ENCODE measurements at places on chromosomes 2 and 18.

DNA sequence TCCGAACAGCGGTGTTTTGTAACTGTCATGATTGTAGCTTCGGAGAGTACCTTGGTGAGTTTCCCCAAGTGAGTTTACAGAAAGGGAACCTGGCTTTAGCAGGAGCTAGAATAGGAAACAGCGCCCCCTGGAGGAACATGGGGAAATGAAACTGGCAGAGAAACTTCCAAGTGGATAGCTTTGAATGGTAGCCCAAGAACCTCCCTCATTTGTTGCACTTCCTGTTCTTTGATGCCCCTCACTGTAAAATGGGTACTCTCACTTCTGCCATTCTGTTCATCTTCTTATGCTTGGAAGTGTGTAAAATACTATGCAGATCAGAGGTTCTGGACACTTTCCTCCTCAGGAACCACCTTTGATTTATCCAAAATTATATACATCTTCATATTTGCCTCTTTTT is 36.2 kb downstream of the CHST10 start:
- peak; percentile 89 for DNase-seq
- no peak overlapping the region for H3K27ac ChIP-seq
- H3K36me3 ChIP-seq, result no peaks in the 10 kb centered on the region
- no peaks in the 10 kb centered on the region for H3K4me1 ChIP-seq
- H3K27me3 ChIP-seq, result no peaks in the 10 kb centered on the region

DNA sequence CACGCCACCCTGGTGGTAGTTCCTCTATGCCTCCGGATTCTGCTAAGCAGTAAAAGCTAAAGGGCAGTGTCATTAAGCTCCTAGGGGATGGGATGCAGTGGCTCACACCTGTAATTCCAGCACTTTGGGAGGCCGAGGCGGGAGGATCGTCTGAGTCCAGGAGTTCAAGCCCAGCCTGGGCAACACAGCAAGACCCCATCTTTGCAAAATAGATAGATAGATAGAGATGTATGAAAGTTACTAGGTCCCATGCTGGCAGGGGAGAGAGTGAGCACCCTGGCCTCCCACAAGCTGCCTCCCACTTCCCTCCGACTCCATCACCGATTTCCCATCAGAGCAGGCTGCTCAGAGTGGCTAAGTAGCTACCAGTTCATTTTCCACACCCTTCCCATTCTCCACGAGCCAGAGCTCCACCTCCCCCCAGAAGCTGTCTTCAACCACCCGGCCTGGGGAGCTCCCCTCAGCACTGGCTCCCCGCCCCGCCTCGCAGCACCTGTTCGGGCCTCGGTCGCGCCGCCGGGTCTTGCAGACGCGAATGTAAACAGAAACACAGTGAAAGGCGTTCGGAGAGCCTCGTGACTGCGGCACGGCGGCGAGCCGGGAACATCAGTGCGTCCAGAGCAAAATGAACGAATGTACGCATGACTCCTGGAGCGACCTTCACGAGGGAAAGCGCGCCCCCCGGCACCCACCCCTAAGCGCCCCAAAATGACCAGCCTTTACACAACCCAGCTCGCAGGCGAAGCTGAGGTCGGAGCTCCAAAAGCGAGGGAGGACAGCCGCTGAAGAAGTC is 598 bp upstream of the CEP68 start:
- peak; percentile 68 for DNase-seq
- no peaks in the 10 kb centered on the region for H3K27me3 ChIP-seq
- no peaks in the 10 kb centered on the region for H3K36me3 ChIP-seq
- peak overlapping the region; percentile 92 for H3K27ac ChIP-seq
- H3K4me1 ChIP-seq, result peaks cover 59% of the 10 kb centered on the region
- peak overlapping the region; percentile 88 for H3K4me3 ChIP-seq

GRCh38 chr2:49332415-49332814 is 178.1 kb upstream of the FSHR start:
- no peaks in the 10 kb centered on the region for H3K36me3 ChIP-seq
- no peak overlapping the region for H3K27ac ChIP-seq
- DNase-seq, result no peak
- H3K4me3 ChIP-seq, result no peak overlapping the region
- H3K4me1 ChIP-seq, result no peaks in the 10 kb centered on the region
- H3K27me3 ChIP-seq, result no peaks in the 10 kb centered on the region

DNA sequence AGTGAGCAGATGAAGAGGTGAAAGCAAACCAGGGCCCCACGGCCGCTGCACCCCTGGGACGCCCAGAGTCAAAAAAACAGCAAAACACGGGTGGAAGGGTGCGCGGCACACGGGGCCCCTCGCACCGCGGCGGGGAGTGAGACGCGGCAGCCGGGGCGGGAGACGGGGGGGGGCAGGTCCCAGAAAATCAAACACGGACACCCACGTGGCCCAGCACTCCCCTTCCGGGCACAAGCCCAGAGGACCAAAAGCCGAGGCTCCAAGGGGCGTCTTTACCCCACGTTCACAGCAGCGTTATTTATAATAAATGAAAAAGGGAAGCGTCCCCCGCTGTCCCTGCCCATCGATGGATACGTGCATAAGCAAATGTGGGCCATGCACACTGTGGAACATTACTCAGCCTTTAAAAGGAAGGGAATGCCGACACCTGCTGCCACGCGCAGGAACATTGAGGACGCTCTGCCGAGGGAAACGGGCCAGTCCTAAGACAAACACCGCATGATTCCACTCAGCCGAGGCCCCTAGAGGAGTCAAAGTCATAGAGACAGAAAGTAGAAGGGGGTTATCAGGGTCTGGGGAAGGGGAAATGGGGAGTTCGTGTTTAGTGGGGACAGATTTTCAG is 677 bp upstream of the COPS9 start:
- H3K36me3 ChIP-seq, result peaks cover 21% of the 10 kb centered on the region
- H3K4me3 ChIP-seq, result peak overlapping the region; percentile 100
- no peak for DNase-seq
- peak overlapping the region; percentile 86 for H3K27ac ChIP-seq

DNA sequence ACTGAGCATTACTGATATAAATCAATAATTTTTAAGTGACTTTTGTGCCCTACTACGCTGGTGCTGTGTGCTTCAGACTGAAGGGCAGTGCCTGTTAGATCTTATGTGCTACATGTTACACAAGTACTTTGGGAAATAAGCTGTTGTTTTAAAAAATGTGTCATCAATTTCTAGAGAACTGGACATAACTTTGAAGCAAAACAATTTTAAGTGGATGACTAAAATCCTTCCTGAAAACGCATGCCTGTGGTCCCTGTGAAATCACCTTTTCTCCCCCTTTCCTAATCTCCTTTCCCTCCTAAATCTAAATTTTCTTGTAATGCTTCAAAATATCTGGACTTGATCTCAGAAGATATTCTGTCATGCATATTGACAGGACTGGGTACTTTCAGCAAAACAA is 7.1 kb upstream of the IL1RL1 start:
- no peaks in the 10 kb centered on the region for H3K27me3 ChIP-seq
- no peak for DNase-seq
- no peaks in the 10 kb centered on the region for H3K36me3 ChIP-seq
- H3K4me1 ChIP-seq, result no peaks in the 10 kb centered on the region
- H3K27ac ChIP-seq, result no peak overlapping the region

DNA sequence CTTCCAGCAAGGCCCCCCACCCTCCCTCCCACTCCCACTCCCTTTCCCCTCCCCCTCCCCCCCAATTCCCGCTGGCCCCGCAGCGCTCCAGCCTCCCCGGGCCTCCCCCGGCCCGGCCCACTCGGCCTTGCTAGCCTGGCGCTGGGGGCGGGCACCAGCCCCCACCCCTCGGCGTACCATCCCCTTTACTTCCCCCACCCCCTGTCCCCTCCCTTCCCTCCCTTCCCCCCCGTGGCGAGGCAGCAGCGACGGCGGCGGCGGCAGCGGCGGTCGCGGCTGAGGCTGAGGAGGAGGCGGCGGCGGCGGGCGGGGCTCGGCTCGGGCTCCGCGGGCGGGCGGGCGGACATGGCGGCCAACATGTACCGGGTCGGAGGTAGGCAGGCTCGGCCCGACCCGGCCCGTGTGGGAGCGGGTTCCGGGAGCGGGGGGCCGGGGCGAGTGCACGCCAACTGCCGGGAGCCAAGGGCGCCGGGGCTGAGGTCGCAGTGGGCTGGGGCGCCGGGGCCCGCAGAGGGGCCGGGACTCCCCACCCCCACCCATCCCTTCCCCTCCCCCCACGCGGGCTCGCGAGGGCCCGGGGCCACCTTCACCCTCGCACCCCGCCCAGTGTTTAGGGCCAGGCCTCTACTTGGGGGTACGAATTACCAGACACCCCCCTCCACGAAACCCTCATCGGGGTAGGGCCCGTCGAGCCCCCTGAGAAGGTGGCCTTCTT is at the start of gene MTA3:
Gene MTA3, plus strand, starts transcription at position 232 of the 715 bp plus-strand sequence. Its CDS starts 114 bp downstream, at position 346.
- peak; percentile 90 for DNase-seq
- no peaks in the 10 kb centered on the region for H3K27me3 ChIP-seq
- H3K27ac ChIP-seq, result peak within 1 kb of the TSS; percentile 98
- H3K4me3 ChIP-seq, result peak within 1 kb of the TSS; percentile 88
- H3K4me1 ChIP-seq, result peaks cover 47% of the 10 kb centered on the region
- no peaks in the 10 kb centered on the region for H3K36me3 ChIP-seq

- no peak for DNase-seq
- H3K4me1 ChIP-seq, result peaks cover 33% of the 10 kb centered on the region
- no peak overlapping the region for H3K4me3 ChIP-seq
- H3K27ac ChIP-seq, result no peak overlapping the region
- H3K36me3 ChIP-seq, result no peaks in the 10 kb centered on the region
- no peaks in the 10 kb centered on the region for H3K27me3 ChIP-seq
These were observed 20.8 kb downstream of the EIF2AK3 start for GRCh38 chr2:88606371-88607030.

GRCh38 chr18:49843778-49844625 is 30.7 kb upstream of the ACAA2 start:
- H3K27ac ChIP-seq, result no peak overlapping the region
- DNase-seq, result no peak
- no peak overlapping the region for H3K4me3 ChIP-seq
- peaks cover 16% of the 10 kb centered on the region for H3K4me1 ChIP-seq
- no peaks in the 10 kb centered on the region for H3K27me3 ChIP-seq

DNA sequence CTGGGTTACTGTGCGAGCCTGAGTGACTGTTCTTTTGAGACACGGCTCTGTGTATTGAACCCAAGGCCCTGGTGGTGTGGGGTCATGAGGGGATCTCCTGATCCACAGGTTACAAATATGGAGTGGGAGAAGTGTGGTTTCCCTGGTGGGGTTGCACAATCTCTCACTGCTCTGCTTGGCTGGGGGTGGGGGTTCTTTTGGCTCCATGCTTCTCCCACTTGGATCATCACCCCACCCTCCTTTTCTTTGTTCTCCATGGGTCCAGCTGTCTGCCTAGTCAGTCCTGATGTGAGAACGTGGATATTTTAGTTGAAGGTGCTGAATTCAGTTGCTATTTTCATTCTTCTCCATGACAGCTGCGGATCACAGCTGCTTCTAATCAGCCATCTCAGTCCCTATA is 37.8 kb downstream of the AGPS start:
- H3K4me1 ChIP-seq, result no peaks in the 10 kb centered on the region
- H3K4me3 ChIP-seq, result no peak overlapping the region
- no peaks in the 10 kb centered on the region for H3K36me3 ChIP-seq
- no peak overlapping the region for H3K27ac ChIP-seq
- DNase-seq, result no peak
- H3K27me3 ChIP-seq, result no peaks in the 10 kb centered on the region

GRCh38 chr2:190350371-190350770 is 7.0 kb downstream of the INPP1 start:
- H3K4me3 ChIP-seq, result no peak overlapping the region
- H3K4me1 ChIP-seq, result peaks cover 5% of the 10 kb centered on the region
- H3K27ac ChIP-seq, result no peak overlapping the region
- no peaks in the 10 kb centered on the region for H3K27me3 ChIP-seq
- no peak for DNase-seq
- no peaks in the 10 kb centered on the region for H3K36me3 ChIP-seq

- peak overlapping the region; percentile 96 for H3K27ac ChIP-seq
- no peaks in the 10 kb centered on the region for H3K27me3 ChIP-seq
- no peak overlapping the region for H3K4me3 ChIP-seq
- peaks cover 29% of the 10 kb centered on the region for H3K36me3 ChIP-seq
- H3K4me1 ChIP-seq, result peaks cover 40% of the 10 kb centered on the region
These were observed 2.1 kb downstream of the HAT1 start for GRCh38 chr2:171924170-171924942.

DNA sequence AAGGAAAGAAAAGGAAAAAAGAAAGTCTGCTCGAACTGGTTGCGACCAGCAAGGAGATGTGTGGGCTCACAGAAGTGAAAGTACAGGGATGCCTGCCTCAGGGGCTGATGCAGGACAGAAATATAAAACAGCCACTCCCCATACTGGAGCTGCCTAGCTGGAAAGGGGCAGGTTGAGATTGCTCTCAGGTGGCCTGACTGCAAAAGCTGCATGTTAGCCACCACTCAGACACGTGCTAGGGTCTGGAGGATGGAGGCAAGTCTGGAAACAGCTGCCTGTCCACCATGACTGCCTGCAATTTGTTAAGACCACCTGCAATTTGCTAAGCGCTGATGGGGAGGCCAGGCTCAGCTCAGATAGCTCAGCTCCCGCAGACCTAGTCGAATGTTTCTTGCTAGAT is 17.9 kb downstream of the B3GNT7 start:
- H3K4me3 ChIP-seq, result no peak overlapping the region
- peaks cover 17% of the 10 kb centered on the region for H3K4me1 ChIP-seq
- peak; percentile 14 for DNase-seq
- no peak overlapping the region for H3K27ac ChIP-seq
- H3K27me3 ChIP-seq, result peaks cover 9% of the 10 kb centered on the region
- H3K36me3 ChIP-seq, result no peaks in the 10 kb centered on the region

GRCh38 chr18:52816121-52816520 is 476.1 kb downstream of the DCC start:
- no peak for DNase-seq
- H3K27me3 ChIP-seq, result no peaks in the 10 kb centered on the region
- no peak overlapping the region for H3K4me3 ChIP-seq

DNA sequence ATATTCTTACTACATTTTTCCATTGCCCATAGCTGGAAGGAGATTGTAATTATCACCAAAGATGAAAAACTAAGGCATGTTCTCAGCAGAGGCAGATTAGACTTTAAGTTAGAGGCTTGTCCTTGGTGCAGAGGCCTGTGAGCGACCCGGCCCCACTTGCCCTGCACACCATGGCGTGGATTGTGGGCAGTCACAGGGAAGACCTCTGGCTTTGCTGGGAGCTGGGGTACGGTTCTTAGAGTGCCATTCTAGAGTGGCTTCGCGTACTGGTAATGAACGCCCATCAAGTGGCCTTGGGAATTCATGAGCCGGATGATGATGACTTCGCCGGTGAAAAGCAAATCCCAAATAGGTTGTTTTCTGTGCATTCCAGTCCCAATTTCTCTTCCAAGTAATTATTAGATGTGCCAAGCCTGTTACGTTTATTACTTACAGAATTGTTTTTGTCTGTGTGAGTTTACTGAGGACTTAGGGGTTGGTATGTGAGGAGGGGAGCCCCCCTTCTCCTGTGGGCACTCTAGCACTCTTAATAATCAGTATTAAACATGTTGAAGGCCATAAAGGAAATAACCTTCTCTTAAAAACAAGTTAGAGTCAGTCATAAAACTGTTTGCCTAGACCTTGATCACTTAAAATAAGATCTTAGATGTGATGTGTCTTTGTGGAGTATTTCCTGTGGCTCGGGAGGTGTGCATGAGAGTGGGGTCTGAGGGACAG is 90.6 kb downstream of the LDLRAD4 start:
- no peak overlapping the region for H3K27ac ChIP-seq
- H3K36me3 ChIP-seq, result no peaks in the 10 kb centered on the region
- H3K4me1 ChIP-seq, result no peaks in the 10 kb centered on the region
- no peaks in the 10 kb centered on the region for H3K27me3 ChIP-seq
- no peak for DNase-seq
- H3K4me3 ChIP-seq, result no peak overlapping the region
